NCI-H2227 treated with DMSO at 0.1 percent for 48 hours (cell line): ENCODE measurements at places on chromosomes 16 and 17.
A peak's percentile ranks its signal among the peaks of the same experiment; 100 is the strongest.

- no peak for DNase-seq
These were observed 2.2 kb upstream of the AURKB start for GRCh38 chr17:8212312-8213180.

GRCh38 chr17:73071066-73071999, 21.2 kb downstream of the SLC39A11 start:
- no peak for DNase-seq

DNA sequence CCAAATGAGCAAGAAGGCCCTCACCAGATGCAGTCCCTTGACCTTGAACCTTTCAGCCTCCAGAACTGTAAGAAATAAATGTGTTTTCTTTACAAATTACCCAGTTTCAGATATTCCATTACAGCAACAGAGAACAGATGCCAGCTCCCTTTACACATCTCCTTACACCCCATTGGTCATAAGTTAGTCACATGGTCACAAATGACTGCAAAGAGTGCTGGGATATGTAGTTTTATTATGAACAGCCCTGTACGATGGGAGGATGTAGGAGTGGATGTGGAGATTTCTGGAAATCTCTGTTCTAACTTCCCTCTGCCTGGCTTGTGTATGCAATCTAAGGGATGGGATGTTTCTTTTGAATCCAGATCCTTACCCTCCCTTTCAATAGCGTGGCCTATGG, 13.3 kb upstream of the RPL38 start:
- DNase-seq, result peak; percentile 66

DNA sequence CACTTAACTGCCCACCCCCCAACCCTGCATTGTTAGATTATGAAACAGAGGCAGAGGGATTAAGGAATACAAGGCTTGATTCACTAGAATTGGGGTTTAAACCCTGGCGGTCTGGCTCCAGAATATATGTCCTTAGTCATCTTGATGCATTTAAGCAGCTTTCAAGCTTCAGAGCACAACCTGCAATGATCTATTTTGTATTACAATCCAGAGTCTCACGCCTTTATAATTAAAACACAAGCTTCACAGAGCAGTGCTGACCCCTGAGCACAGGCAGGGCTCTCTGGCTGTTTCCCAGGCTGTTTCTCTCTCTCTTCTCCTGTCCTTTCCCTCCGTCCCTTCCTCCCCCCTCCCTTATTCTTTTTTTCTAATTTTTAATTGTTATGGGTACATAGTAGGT, 209.1 kb downstream of the SPECC1 start:
- DNase-seq, result peak; percentile 12

DNA sequence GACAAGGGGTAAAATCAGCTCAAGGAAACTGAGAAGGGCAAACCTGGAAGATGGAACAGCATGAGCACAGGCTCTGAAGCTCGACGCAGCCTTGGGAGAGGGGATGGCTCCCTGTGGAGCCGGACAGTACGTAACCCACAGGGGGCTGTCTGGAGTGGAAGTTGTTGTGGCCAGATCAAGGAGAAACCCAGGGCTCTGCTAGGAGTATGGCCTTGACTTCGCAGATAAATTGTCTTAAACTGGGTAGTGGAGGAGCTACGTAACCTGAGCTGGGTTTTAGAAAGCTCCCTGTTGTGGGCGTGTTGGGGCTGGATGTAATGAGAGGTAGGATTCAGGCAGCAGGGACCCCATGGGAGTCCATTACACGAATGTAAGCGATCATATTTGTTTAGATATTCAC, 25.5 kb upstream of the AXIN2 start:
- DNase-seq, result no peak

GRCh38 chr17:9158544-9159452, 137.5 kb downstream of the NTN1 start:
- no peak for DNase-seq

GRCh38 chr17:12990041-12990808, 27.6 kb downstream of the ELAC2 start:
- no peak for DNase-seq

DNA sequence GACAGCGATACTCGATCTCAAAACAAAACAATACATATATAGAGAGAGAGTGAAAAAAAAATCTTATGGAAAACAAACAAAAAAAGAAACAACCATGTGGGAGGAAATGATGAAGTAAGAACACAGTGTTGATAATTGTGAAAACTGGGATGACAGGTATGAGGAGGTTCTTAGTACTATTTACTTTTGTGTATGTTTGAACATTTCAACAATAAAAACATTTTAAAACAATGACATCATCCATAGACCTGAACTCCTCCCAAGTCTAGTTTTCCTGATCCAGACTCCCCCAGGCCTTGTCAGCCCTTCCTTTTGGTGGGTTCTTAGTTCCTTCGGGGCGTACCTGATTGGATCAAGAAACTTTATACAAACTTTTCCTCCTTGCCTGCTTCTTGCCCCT, 51.7 kb downstream of the CCDC42 start:
- DNase-seq, result no peak

- no peak for DNase-seq
These were observed 13.6 kb upstream of the CCL22 start for GRCh38 chr16:57345021-57345420.

DNA sequence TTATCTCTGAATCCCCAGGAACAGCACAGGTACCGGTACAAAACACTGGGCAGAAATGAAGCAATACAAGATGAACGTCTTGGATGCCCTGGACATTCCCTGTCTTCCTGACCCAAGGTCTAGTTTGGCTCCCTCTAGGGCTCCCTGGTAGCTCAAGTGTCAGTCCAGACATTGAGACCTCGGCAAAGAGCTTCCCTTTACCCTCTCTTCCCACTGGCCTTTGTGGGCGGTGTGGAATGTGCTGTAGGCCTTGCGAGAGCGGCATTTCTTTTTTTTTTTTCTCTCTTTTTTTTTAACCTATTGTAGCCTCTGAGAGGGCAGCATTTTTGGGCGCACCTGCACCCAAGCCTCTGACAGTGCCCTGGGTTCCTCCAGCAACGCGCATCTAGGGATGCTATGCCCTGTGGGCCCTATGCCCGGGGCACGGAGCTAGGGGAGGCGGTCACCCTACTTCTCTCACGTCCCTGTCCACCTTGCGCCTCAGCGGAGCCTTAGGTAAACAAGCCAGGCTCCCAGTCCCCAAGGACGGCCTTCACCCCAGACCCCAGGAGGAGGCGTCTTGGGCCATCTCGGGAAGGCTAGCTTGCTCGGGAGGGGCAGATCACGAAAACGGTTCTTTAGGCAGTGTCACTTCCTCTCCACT, 1.2 kb upstream of the NFATC3 start:
- DNase-seq, result no peak

DNA sequence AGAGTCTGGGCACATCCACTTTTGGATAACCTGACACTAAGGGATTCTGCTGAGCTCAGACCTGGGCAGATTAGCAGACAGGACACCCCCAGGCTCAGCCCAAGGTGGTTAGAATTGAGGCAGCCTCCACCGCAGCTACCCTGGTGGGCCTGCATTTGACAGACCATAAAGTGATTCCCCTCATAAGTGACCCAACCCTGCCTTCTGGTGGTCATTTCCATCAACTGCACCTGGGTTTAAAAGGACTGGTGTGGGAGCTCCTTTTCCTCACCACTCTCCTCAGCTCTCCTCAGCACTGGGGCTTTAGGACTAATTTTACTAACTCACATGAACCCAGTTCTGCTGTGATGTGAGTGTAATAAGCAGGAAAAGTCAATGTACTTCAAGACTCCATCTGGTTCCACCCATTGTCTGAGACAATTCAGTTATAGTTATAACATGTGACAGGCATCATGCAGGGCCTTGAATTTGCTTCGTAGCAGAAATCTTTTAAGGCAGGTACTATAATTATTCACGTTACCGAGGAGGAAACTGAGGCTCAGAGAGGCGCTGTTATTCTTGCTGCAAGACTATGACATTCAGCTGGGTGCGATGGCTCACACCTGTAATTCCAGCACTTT, 42.5 kb downstream of the MYH3 start:
- DNase-seq, result no peak

DNA sequence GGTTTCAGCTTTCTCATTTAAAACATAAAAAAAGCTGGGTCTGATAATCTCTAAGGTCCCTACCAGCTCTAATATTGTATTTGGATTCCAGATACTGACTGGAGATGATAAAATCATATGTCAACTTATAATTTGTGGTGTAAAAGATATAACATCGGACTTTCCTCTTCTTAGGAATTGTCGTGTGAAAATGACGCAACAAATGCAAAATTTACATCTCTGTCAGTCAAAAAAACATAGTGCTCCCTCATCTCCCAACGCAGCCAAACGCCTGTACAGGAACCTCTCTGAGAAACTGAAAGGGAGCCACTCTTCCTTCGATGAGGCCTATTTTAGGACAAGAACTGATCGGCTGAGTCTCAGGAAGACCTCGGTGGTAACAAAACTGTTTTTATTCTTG, 197.3 kb downstream of the ANKFN1 start:
- no peak for DNase-seq

DNA sequence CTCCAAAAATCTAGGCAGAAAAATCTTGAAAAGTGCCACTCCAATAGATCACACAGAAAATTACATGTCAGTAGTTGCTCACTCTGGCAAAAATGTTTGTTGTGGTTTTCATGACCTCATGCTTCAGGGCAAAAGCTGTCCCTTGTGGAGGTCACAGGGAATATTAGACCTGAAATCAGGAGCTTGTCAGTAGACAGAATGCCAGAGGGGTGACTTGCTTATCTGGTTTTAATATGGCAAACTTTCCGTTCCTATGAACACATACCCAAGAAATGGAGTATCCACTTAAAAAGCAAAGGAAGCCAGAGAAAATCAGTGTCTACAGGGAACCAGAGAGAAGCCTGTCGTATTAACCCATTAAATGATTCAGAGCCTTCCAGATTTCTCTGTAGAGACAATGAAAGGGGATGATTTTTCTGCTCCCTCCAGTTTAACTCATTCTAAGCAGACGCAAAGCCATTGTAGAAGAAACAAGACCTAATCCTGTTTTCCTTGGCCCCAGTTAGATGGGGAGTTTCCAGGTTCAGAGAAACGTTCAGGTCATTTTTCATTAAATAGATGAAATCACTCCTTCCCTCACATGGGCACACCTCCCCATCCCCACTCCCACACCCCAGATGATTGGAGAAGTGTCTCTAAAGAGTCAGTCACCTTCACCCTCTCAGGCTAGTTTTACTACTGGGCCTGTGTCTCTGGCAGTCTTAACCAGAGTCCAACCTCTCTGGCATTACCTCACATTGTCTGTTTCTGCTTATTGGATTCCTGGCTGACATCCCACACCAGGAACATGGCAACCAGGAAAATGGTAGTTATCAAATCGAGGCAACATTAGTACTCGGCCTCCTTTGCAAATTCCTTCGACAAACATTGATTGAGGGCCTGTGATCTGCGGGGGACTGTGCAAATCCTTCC, 6.0 kb downstream of the SOX9 start:
- no peak for DNase-seq

DNA sequence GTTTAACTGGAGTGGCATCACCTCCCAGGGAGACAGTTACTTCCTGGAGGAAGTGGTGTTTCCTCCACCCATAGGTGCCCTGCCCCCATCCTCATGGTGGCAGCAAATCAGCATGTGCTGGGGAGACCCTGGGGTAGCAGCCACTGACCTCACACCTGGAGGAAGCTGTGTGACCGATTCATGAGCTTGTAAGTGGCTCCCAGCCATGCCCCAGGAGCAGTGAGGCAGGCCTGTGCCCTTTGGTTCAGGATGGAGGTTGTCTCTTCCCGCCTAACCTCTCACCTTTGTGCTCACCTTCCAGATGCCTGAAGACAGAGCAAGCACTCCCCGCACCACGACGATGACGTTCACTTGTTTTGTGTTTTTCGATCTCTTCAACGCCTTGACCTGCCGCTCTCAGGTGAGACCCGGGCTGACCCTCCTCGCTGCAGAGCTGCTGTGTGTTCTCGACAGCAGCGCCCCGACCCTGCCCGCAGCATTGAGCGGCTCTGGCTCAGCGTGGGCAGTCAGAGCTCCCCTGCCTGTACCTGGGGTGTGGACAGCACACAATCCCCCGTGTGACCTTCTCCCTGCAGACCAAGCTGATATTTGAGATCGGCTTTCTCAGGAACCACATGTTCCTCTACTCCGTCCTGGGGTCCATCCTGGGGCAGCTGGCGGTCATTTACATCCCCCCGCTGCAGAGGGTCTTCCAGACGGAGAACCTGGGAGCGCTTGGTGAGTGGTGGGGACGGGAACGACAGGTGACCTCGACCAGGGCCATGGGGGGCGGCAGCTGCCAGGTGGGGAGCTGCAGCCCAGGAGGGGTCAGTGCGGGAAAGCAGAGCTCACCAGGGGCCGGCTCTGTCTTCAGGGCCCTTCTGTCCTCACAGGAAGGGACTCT, 42.8 kb downstream of the MEAK7 start:
- no peak for DNase-seq

DNA sequence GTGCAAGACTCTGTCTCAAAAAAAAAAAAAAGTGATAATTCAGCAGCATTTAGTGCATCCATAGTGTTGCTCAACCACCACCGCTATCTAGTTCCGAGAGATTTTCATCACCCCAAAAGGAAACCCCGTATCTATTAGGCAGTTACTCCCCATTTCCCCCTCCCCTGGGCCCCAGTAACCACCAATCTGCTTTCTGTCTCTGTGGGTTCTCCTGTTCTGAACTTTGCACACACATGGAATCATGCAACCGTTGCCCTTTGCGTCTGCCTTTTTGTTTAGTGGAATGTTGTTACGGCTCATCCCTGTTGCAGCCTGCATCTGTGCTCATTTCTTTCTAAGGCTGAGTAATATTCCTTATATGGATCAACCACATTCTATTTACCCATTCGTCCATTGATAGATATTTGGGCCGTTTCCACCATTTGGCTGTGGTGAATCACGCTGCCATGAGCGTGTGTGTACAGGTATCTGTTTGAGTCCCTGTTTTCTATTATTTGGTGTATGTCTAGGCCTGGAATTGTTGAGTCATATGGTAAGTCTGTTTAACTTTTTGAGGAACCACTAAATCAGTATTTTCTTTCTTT, 8.7 kb upstream of the SYNGR2 start:
- no peak for DNase-seq

DNA sequence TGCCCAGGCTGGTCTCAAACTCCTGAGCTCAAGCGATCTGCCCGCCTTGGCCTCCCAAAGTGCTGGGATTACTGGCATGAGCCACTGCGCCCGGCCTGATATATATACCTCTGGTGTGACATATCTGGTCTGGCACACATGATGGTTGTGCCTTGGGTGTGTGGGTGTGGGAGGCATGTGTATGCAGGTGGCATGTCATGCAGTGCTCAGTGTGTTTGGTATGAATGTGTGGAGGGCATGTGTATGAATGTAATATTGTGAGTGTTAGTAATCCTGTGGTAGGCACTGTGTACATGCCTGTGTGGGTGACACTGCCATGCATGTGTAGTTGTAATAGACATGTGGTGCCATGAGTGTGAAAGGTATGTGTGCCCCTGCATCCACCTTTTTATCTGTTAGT, 179.3 kb upstream of the GOT2 start:
- DNase-seq, result no peak

DNA sequence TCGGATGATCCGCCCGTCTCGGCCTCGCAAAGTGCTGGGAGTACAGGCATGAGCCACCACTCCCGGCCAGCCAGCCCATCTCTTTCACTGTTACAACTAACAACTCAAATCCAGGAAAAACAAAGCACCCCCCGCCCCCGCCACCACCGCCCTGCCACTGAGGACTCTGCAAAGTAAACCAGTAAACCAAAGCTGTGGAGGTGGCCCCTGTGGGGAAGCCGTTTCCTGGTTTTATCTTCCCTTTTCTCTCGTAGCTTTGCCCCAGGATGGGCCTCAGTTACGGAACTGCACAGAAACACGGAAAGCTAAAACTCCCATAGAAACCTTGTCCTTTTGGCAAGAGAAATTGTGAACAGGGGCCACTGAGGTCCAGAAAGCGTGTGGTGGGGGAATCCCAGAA, 17.5 kb downstream of the CHMP6 start:
- no peak for DNase-seq

- DNase-seq, result no peak
These were observed 90.6 kb upstream of the CIBAR2 start for GRCh38 chr16:85202631-85203461.
